ENCODE measurements at places on chromosomes 2 and 18.
A peak's percentile ranks its signal among the peaks of the same experiment; 100 is the strongest.

GRCh38 chr2:11073776-11074175, 81.5 kb upstream of the SLC66A3 start:
- DNase-seq: peak; percentile 72

DNA sequence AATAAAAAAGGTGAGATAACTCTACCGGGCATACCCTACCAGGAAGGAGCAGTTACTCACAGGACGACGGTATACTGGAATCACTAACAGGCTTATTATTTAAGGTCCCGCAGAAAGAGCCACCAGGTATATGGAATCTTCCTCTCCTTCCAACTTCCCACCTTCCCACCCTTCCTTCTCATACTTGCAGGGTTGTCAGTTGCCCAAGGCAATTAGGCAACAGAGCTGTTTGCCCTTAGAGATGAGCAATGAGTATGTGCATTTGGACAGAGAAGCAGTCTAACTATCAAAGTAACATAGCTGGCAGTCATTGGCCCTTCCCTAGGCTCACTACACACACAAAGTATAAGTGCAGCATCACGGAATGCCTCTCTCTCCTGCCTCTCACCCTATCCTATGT, 32.1 kb upstream of the EVA1A start:
- no peak for DNase-seq

DNA sequence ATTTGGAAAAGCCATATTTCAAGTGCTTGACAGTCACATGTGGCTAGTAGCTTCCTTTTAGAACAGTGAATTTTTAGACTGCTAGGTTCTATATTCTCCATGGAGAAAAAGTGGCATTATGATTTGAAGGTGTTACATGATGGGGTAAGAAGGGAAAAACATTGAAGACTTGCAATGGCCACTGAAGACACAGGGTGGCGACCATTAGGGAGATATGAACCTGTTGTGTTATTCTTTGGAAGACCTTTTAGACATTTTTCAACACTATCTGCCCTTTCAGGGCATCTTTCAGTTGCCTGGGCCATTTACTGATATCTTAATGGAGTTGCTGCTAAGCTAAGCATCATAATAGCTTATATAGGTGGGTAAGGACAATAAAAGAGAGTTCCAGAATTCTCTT, 1387.2 kb downstream of the SUCLG1 start:
- no peak for DNase-seq

GRCh38 chr2:217030081-217030480, 170.2 kb upstream of the TNP1 start:
- no peak for DNase-seq

- no peak for DNase-seq
Observed at GRCh38 chr2:71609029-71609428, 155.7 kb downstream of the DYSF start.

GRCh38 chr2:215695861-215696260, 260.0 kb upstream of the FN1 start:
- peak; percentile 76 for DNase-seq

- DNase-seq: no peak
Observed at GRCh38 chr2:29139731-29140130, 24.5 kb downstream of the CLIP4 start.

DNA sequence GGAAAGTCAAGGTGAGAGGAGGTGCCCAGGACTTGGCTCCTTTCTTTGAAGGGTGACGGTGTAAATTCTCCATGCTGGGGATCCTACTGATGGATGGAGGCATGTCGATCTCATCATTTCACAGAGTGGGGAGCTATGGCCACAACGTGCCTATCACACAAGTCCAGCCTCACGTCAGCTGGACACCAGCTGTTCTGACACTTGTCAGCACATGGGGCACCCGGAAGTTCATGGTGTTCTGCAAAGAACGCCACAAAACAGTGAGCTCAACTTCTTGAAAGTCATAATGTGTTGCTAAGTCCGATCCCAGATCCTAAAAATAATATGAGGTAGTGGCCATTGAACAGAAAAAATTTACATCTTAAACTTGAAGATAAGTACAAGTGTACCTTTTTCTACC, 12.3 kb downstream of the PAX8 start:
- DNase-seq: no peak

DNA sequence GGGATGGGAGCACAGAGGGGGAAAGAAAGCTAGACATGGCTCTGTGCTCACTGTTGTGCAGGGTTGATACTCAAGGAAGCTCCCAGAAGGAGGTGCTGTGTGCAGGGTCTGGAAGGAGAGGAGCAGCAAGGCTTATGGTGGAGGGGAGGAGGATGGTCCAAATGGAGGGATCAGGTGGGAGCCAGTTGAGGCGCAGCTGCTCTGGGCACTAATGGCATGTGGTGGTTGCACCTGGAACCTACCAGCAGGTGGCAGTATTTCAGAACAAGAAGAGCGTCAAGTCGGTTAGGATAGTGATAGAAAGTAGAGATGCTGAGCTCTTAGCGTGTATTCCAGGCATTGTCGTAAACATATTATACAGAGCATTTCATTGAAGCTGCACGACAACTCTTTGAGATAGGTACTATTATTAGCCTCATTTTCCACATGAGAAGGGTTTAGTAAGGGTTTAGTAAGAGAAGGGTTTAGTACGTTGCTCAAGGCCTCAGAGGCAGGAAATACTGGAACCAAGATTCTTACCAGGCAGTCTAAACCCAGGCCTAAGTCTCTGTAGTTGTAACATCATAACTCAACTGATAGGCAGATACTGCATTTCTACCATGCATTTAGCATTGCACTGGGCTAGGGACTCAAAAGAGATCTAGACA, 223.7 kb downstream of the CYP26B1 start:
- peak; percentile 75 for DNase-seq

- no peak for DNase-seq
Observed at GRCh38 chr2:217667512-217667911, 335.3 kb downstream of the TNS1 start.

GRCh38 chr2:169205176-169205575, 135.8 kb downstream of the DHRS9 start:
- DNase-seq: no peak

DNA sequence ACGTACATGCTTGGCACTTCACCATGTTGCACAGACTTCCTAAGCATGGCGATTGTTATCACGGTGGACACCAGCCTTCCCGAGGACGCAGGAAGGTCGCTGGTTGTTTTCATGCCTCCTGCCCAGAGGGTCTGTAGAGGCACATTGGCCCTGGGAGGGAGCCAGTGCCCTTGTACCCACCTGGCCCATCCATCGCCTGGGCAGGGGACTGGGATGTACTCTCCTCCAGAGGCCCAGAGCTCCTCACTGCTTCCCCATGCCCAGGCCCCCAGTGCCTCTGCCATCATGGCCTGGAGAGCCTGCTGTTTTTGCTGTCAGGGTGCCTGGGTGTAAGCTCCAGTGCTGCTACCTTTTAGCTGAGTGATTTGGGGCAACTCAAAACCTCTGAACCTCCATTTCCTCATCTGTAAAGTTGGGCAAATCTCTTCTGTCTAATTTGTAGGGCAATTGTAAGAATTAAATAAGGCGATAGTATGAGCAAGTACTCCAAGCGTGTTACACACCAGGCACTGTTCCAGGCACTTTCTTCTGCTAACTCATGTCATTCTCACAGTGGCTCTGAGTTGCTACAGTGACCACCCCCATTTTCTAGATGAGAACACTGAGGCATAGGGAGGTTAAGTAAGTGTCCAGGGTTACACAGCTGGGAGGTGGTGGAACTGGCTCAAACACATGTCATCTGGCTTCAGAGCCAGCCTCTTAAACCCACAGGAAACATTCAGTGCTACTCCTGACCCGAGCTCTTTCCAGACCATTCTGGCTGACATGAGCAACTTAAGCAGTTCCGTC, 45.3 kb downstream of the GREB1 start:
- no peak for DNase-seq

DNA sequence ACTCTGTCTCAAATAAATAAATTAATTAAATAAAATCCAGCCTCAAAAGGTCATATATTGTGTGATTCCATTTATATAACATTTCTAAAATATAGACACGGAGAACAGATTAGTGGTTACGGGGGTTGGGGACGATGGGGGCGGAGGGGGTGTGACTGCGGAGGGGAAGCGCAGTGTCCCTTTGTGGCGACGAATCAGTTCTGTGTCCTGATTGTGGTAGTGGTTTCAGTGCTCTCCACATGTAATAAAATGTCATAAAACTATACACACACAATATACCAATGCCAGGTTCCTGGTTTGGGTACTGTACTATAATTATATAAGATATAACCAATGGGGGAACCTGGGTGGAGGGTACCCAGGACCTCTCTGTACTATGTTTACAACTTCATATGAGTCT, 186.4 kb downstream of the ANAPC1 start:
- DNase-seq: no peak

DNA sequence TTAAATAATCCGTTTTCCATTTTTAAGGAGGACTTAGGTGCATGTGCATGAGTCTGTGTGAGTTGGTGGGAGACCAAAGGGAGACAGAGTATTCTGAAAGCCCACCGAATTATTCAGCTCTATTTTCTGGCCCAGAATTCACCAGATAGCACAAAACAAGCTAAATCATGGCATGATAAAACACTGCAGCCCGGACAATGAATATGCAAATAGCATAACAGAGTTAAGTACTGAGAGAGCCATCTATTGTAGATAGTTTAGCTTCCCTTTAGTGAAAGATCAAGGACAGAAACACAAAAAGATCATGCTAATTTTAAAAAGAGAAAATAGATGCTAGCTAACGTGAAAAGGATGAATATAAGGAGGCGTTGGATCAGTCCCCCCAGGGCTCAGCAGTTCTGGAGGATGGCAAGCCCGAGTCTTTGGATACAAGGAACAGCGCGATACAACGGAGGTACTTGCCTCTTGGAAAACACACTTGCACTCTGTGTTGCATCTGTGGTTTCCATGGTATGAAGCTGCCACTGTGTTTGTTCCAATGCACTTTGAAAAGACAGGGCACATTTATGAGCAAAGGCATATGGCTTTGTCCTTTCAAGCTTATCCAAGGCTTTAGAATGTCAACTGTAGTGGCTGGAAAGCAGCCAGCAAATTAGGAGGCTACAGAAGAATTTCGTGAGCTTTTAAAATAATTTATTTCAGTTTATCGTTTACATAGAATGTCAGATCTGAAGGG, 119.9 kb downstream of the LYPD1 start:
- peak; percentile 29 for DNase-seq

DNA sequence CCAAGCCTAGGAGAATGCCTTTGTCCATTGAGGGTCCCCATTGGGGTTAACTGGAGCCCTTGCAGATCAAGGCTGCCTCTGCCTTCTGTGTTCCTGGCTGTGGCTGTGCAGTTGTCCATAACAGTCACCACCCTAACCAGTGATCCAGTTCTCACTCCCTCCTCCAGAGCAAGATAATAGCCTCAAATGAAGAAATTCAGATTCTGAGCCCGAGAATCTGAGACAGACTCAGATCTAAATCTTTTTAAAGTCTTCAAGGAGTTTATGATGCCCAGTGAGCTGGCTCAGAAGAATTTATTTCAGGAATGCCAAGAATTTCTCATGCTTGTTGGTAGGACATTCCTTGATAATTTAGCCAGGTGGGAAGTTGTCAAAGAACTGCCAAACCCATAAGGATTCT, 44.3 kb upstream of the RAB6C start:
- DNase-seq: no peak

- DNase-seq: no peak
Observed at GRCh38 chr2:88110830-88111229, 17.0 kb downstream of the FABP1 start.

GRCh38 chr18:29712785-29713184, 1329.8 kb downstream of the DSC3 start:
- DNase-seq: no peak

GRCh38 chr2:121338281-121338680, 53.3 kb upstream of the TFCP2L1 start:
- DNase-seq: no peak

GRCh38 chr2:105928563-105928962, 183.9 kb downstream of the NCK2 start:
- no peak for DNase-seq

DNA sequence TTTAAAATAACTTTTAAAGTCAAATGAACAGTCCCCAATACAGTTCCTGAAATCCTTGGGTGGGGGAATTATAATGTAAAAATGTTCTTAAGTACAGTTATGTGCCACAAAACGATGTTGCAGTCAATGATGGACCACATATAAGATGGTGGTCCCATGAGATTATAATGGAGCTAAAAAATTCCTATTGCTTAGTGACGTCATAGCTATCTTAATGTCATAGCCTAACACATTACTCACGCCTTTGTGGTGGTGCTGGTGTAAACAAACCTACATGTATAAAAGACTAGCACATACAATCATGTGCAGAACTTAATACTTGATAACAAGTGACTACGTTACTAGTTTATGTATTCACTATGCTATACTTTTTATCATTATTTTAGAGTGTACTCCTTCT, 109.4 kb downstream of the EPB41L3 start:
- no peak for DNase-seq

- DNase-seq: no peak
Observed at GRCh38 chr18:13530033-13530878, 196.1 kb downstream of the FAM210A start.

DNA sequence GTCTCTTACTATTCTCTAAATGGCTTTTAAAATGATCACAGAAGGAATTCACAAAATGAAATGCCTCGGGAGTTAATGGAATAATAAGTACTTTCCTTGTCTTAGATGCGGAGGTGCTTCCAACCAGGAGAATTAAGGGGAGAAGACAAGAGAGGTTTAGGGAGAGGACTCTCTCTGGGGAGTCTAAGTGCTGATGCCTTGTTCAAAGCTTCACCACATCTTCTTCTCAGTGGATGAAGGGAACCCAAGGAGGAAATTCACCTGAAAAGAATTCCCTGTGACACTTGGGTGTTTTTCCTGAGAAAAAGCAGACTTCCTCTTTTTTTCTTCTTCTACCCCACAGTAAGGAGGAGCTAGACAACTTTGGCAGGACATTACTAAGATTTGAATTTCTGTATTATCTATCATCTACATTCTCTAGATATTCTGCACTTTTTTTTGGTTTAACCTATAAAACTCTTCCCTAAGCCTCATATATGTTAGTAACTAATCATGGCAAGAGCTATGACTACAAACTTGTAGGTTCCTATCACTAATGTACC, 70.1 kb upstream of the GRB14 start:
- DNase-seq: no peak

DNA sequence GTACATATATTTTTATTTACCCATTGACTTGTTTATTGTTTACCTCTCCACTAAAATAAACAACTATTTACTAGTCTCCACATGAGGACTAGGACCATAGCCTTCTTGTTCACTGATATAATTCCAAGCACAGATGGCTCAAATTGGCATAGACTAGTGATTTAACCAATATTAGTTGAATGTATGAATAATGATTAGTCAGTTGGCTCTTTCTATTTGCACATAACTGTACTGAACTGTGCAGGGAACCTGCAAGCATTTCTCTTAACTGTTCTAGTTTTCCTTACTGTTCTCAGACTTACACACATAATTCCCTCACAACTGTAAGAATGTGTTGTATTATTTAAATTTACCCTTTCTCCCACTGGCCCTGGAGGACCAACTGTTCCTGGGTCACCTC, 91.9 kb downstream of the COL3A1 start:
- DNase-seq: no peak

DNA sequence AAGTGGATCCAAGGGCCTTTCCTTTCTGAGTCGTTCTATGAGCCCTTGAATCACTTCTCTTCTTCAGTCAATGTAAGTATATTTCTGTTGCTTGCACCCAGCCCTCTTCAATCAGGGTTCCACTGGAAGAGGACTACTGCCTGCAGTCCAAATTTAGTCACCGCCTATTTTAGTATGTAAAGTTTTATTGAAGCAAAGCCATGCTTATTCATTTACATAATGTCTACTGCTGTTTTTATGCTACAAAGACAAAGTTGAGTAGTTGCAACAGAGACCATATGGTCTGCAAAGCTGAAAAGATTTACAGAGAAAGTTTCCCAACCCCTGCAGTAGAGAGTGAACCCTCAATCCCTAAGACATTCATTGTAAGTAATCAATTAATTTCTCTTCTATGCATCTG, 332.5 kb upstream of the TNP1 start:
- DNase-seq: no peak

GRCh38 chr18:25360301-25360899, 8.4 kb upstream of the ZNF521 start:
- peak; percentile 30 for DNase-seq
